Stimulated activated CD4-positive, alpha-beta T cell treated with anti-CD3 and anti-CD28 coated beads, Interleukin-4, amount 100 ng/mL, for 1 hour (primary cell): ENCODE measurements at places on chromosomes 7 and 10.

DNA sequence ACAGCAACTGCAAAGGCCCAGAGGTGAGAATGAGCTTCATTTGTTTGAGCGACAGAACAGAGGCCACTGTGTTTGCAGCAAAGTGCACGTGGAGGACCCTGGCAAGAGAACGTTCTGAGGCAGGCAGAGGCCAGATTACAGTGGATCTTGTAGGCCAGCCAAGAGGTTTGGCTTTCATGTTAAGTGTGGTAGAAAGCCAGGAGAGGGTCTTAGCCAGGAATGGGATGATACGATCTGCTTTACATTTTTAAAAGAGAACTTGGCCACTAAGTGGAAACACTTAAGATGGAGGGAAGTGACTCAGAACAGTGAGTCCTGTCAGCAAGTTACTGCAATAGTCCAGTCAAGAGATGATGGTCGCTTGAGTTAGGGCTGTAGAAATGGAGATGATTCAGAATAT is 4.6 kb downstream of the CCDC136 start:
- DNase-seq = no peak

DNA sequence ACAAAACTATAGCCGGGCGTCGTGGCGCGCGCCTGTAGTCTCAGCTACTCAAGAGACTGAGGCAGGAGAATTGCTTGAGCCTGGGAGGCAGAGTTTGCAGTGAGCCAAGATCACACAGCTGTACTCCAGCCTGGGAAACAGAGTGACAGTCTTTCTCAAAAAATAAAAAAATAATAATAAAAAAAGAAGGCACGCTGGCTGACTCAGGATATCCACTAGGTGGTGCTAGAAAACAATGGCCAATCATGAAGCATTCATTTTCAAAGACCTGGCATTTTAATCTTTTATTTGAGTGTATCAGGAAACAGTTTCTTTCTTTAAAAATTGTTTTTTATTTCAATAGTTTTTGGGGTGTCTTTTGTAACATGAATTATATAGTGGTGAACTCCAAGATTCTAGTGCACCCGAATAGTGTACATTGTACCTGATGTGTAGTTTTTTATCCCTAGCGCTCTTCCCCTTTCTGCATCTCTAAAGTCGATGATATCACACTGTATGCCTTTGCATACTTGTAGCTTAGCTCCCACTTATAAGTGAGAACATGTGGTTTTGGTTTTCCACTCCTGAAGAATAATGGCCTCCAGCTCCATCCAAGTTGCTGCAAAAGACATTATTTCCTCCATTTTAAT is 88.6 kb downstream of the LYZL1 start:
- no peak for DNase-seq

DNA sequence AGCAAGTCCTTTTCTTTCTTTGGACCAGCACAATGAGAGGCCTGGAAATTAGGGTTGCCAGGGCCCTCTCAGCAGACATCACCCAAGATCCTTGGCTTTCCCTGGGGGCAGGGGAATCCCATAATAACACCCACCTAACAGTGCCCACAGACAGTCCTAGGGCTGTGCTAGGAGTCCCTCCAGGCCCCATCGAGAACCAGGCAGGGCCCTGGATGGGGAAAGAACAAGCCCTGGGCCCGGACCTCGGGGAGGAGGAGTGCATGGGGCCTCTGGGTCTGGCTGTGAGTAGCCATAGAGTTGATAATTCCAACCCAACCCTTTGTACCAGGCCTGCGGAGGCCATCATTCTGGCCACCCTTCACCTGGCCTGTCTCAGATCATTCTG is 201.2 kb upstream of the ZMIZ1 start:
- DNase-seq = no peak

GRCh38 chr7:47091141-47091540 is 490.8 kb downstream of the TNS3 start:
- DNase-seq = no peak

DNA sequence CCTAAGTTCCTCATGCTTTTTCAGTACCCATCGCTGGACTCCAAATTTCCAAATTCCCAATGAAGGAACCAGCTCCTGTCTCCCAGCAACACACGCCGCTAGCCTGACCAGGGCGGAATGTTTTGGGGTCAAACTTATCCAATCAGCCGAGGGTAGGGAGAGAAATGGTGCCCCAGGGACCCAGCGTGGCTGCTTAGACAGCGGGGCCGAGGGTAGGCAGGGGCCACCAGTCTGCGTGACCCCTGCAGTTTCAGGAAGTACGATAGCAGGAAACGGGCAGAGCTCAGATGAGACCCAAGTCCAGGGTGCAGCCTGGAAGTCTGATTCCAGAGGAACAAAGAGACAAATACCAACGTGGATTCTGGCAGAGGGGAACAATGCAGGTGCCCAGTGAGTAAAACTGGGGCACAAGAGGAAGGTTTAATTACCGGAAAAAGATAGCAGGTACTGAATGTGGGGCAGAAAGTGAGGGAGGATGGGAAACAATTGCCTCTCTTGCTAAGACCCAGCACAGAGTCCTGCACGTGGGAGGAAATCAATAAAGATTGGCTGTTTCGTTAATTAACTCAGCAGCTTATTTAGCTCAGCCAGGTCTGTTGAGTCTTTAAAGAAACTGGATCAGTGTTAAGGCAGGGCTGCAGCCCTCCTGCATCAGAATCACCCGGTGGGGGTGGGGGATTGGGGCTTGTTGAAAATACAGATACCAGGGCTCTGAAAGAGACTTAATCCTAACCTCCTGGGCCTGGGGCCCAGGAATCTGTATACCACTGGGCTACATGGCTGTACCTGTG is 50.4 kb upstream of the NFE2L3 start:
- DNase-seq = no peak

GRCh38 chr7:133675510-133676218 is 422.8 kb downstream of the EXOC4 start:
- no peak for DNase-seq

DNA sequence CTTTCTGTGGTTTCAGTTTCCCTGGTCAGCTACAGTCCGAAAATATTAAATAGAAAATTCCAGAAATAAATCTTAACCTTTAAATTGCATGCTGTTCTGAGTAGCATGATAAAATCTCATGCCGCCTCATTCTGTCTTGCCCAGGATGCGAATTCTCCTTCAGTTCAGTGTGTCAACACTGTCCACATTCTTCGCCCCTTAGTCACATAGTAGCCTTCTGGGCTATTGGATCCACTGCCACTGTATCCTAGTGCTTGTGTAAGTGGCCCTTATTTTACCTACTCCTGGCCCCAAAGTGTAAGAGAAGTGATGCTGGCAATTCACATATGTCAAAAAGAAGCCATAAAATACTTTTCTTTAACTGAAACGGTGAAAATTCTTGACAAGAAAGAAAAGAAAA is 129.6 kb downstream of the ZWINT start:
- no peak for DNase-seq

GRCh38 chr10:15333909-15334649 is 37.0 kb downstream of the FAM171A1 start:
- DNase-seq = no peak

DNA sequence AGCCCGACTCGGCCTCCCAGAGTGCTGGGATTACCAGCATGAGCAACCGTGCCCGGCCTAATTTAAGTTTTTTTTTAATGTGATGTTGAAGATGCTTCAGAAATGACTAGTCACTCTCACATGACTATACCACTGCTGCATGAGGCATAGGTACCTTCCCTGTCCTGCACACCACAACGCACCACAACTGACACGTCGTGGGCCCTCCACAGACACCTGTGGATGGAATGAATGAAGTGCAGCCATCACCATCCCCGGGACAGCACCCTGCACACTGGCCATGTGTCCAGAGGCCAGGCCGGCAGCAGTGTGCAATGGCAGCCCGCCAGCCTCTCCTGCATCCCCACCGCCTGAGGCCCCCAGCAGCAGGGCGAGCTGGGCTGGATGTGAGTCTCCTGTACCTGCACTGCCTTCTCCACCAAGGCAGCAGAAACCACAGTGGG is 55.1 kb downstream of the VOPP1 start:
- peak; percentile 46 for DNase-seq

DNA sequence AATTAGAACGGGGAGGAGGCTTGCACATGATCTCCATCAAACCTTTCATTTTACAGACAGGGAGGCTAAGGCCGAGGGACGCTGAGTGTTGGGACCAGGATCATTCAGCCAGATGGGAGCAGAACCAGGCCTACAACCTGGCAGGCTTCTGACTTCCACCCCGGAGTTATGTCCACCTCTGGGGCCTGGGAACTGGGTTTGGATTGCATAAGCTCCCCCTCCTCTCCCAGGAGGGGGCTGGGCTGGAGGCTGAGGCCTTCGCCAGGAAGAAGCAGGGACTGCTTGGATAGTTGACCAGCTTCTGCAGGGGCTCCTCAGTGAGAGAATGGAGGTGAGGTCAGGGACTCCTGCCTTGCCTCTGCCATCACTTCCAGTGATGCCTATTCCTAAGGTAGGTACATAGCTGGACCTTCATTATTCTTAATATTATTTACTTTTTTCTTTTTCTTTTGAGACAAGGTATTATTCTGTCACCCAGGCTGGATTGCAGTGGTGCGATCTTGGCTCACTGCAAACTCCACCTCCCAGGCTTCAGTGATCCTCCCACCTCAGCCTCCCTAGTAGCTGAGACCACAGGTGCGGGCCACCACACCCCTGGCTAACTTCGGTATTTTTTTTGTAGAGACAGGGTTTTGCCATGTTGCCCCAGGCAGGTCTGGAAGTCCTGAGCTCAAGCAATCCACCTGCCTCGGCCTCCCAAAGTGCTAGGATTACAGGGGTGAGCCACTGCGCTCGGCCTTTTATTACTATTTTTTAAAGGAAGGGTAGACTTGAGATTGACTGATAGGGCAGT is 1.3 kb downstream of the SNX10 start:
- no peak for DNase-seq

GRCh38 chr10:95451150-95451549 is 110.0 kb downstream of the SORBS1 start:
- no peak for DNase-seq

- peak; percentile 82 for DNase-seq
These were observed 19.4 kb downstream of the SFTPD start for GRCh38 chr10:79929409-79929904.

DNA sequence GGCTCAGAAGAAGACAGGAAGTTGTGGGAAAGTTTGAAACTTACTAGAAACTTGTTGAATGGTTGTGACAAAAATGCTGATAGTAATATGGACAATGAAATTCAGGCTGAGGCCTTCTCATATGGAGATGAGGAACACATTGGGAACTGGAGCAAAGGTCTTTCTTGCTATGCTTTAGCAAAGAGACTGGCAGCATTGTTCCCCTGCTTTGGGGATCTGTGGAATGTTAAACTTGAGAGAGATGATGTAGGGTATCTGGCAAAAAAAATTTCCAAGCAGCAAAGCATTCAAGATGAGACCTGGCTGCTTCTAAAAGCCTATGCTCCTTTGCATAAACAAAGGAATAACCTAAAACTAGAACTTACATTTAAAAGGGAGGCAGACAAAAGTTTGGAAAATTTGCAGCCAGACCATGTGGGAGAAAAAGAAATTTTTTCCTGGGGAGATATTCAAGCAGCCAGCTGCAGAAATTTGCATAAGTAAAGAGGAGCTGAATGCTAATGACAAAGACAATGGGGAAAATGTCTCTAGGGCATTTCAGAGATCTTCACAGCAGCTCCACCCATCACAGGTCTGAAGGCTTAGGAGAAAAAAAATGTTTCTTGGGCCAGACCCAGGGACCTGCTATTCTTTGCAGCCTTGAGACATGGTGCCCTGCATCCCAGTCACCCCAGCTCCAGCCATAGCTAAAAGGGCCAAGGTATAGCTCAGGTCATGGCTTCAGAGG is 16.5 kb upstream of the KCND2 start:
- no peak for DNase-seq

DNA sequence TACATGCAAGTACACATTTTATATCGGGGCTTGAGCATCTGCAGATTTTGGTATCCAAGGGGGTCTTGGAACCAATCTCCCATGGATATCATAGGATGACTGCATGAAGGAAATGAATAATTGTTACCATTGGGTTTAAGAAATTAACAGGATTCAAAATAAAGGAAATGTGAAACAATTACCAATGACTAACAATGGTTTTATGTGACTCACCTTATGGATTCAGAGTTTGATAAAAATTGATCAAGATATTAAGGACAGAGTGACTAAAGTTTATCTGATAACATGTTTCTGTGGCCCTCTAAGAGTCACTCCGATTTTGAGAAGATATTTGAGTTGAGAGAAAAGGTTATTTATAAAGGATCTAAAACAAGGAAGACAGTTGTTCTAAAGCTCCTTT is 93.0 kb upstream of the ODAD2 start:
- DNase-seq = no peak

GRCh38 chr7:151308256-151308655 is 33.4 kb upstream of the NUB1 start:
- no peak for DNase-seq

- DNase-seq = no peak
These were observed 1.0 kb upstream of the CBLL1 start for GRCh38 chr7:107742678-107743566.

DNA sequence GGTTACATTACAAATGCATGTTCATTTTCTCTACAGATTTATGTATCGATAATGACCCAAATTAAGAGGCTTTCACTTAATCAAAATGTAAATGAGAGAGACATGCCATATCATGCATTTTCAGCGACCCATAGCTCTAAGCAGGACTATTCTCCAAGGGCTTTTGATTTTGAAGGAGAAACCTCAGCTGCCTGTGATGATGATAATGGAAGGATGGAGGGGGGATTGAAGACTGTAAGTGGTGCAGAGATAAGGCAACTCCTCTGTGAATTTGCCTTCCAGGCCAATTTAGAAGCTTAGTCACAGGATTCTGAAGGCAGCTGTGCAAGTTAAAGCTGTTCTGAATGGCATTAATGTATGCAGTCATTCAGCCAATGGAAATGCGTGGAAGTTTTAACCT is 8.3 kb downstream of the VSTM2A start:
- no peak for DNase-seq

GRCh38 chr7:77188731-77189437 is 10.7 kb downstream of the FGL2 start:
- DNase-seq = no peak

DNA sequence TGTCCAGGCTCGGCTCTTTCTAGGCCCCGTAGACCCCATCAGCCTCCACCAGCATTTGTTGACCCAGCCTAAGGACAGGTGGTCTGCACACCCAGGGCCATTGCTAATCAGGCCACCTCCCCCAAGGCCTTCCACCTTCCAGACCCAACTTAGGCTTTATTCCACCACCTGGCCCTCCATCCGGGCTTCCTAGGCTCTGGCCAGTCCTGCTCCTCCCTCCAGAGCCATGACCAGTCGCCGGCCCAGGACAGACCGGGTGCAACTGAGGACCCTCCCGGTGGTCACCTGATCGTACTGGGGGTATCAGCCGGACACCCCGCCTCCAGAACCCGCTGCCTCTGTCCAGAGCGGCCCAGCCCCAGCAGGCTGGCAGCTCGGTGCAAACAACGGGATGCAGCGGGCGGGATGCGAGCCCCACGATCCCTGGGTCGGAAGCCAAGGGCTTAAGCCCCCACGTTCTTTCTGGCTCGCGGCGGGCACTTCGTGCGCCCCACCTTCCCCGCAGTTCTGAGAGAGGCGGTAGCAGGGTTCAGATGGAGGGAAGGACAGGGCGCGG is 545 bp downstream of the NACAD start:
- no peak for DNase-seq
